ENCODE measurements at places on chromosomes 13 and 19. TPM values are rescaled to one million over a fixed set of nuclear protein-coding genes. Genes with fewer than 3 reads are reported as not detected.
A peak's percentile ranks its signal among the peaks of the same experiment; 100 is the strongest.

DNA sequence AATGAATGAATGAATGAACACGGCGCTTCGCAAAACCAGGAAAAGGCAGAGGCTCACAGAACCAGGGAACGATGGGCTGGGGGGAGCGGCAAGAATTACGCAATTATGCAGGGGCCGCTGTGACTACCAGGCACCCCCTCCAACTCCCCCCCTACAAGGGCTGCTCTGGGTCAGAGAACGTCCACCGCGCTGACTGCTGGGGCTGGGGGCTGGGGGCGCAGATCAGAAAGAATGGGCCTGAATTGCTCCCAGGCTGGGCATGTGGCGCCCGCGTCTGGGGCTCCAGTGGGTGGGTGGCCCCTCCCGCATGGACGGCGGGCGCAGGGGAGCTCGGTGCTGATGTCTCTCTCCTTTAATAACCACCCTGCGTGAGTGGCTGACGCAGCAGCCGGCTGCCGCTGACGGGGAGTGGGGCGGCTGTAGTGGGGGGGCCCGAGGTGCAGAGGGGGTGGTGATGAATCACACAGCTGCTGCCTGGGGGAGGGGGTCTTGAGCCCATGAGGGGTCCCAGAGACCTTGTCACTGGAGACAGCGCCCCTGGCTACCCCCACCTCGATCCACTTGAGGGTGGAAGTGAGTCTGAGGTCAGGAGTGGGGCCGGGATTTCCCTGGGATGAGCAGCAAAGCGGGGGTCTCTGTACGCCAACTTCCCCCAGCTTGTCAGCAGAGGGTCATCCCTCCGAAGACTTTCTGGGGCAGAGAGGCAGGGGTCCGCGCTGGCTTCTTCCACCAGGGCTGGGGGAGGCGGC is 1.5 kb upstream of the CIRBP start:
- no peak for DNase-seq

DNA sequence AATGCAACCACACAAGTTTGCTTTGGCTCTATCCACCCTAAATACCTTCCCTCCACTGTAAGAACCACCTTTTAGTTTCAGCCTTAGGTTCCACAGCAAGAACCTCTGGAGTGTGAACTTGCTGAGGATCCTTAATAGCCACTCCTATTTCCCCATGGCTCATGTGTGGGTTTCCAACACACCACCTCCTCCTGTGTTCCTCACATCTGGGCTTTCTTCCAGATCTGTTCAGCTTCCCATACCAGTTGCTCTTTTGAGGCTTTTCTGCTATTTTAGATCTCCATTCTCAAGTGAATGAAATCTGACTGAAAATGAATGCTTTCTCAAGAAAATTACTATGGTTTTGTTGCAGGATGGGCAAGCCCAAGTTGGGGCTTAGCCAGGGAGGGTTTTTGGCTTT is 104.8 kb upstream of the MIR17HG start:
- DNase-seq = no peak

DNA sequence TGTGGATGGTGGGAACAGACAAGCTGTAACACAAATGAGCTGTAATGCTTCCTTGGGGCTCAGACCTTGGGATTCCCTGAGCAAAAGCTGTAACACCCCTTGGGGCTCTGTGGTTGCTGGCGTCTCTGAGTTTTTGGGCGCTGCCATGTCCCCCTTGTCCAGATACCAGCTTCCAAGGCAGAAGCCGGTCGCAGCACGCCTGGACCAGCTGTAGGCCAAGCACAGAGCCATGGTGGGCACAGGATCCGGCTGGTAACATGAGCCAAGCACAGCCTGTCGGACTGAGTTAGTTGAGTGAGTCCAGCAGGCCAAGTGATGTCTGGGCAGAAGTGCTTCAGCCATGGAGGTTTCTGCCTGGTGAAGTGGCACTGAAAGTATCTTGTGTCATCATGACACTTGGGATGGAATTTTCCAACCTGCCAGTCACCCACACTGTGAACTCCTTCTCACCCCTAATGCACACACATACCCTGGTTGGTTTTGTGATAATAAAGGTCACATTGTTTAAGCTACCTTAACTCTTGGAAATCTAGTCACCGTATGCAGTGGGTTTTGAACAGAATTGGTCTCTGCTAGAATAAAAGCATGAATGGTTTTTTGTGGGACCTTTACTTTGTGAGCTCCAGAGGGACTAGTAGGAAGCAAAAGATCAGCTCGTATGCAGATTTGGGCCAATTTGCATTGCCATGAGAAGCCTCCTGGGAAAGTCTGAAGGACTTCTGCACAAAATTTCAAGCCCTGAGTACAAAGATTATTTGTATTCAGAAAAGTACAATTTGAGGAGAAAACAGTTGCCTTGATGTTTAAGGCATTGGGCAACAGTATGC is 7.0 kb upstream of the ZNF17 start:
- no peak for DNase-seq

- DNase-seq = no peak
Observed at GRCh38 chr13:29704648-29705047, 109.2 kb upstream of the SLC7A1 start.

GRCh38 chr13:110771194-110771593 is 57.7 kb downstream of the ING1 start:
- DNase-seq = no peak

GRCh38 chr19:45667620-45668341 is at the start of gene GIPR:
GIPR (plus strand) TSS chr19:45668221; CDS start chr19:45669521, 1,300 bp downstream.
- peak; percentile 24 for DNase-seq

- DNase-seq = no peak
Observed at GRCh38 chr13:110326263-110326904, 19.3 kb downstream of the COL4A2 start.

The PTH2 gene
- not detected for total RNA-seq

The ZNF560 gene
- 0.41 TPM for total RNA-seq

The POSTN gene
- 2.0 TPM for total RNA-seq

DNA sequence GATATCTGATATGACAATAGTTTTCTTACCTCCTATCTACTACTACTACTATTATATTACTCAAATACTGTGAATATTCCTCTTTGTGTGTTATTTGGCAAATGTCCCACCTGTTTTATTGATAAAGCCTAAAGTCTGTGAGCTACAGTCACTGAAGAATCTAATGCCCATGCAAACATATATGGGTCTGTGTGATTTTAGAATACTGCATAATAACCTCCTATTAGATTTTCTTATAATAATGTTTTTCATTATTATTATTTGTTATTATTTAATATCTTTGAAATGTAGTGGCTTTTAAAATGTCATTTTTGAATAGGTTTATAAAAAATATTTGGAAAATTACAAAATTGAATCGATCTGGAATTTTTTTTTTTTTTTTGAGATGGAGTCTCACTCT is 1330.8 kb upstream of the MIR17HG start:
- DNase-seq = no peak
